ENCODE measurements at places on chromosomes 2 and 18.

DNA sequence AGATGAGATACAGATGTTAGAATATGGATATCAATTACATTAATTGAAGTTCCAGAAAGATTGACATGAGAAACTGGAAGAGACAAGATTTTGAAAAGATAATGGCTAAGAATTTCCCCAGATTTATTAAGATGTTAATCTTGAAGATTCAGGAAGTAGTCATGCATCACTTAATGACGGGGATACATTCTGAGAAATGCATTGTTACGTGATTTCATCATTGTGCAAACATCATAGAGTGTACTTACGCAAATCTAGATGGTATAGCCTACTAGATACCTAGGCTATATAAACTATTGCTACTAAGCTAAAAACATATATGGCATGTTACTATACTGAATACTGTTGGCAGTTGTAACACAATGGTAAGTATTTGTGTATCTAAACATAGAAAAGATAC, 6.8 kb upstream of the CHMP3 start:
- no peak for DNase-seq

GRCh38 chr2:219247678-219248642, 2.7 kb downstream of the STK16 start:
- no peak for DNase-seq

- no peak for DNase-seq
Observed at GRCh38 chr2:175161-175786, 88.6 kb downstream of the SH3YL1 start.

DNA sequence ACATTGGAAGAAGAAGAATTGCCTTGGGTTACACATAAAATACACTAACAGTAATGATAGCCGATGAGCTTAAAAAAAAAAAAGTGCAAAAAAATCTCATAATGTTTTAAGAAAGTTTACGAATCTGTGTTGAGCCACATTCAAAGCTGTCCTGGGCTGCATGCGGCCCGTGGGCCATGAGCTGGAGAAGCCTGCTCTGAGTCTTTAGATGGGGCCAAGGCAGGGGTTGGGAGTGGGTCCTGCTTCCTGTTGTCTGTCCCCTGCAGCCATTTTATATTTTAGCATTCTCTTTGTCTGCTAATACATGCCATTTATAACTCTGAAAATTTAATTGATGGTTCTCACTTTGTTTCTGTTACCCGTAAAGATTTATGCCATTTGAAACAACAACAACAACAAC, 93.2 kb downstream of the EPC2 start:
- no peak for DNase-seq

DNA sequence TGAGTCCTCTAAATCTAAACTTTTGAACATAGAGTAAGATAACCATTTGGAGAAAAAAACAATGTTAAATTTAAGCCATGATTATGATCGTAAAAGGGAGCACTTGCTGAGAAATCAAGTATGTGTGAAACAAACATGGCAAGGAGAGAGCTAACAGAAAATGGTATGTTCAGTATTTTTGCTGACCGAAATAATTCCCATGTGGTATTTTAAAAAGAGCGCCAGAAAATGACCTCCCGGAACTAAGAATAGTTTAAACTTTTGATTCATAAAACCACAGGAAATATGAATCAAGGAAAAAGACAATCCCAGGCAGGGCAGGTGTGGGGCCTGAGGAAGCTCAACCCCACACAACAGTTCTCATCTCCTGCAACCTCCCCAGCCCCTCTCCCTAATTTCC, 74.2 kb downstream of the DOCK10 start:
- DNase-seq: no peak

GRCh38 chr2:8564475-8564874, 117.4 kb upstream of the ID2 start:
- DNase-seq: no peak

DNA sequence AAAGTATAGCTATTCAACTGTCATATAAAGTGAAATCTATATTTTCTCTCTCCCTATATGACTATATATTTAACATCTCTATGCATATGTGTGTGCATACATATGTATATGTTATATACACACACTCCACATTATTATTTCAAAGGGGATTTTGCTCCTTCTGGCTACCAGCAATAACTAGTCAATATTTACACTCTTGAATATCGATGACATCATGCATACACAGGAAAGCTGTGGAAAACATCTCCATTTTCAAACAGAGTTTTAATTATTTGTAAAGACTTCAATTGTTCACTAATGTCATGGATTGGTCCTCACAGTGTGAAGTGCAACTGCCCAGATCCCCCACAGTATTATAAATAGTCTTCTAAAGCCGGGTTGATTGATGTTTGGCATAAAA, 195.9 kb upstream of the TCF4 start:
- DNase-seq: no peak

DNA sequence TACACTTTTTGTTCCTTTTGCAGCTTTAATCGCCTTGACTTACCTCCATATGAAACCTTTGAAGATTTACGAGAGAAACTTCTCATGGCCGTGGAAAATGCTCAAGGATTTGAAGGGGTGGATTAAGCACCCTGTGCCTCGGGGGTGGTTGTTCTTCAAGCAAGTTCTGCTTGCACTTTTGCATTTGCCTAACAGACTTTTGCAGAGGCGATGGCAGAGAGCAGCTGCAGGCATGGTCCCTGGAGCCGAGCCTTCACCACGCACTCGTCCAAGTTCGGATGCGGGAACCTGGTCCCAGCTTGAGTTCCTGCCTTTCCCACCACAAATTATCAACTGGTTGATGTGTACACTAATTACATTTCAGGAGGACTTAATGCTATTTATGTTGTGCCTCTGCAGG, 232.7 kb downstream of the ALPK2 start:
- DNase-seq: no peak

GRCh38 chr2:239225871-239226561, 174.8 kb downstream of the HDAC4 start:
- DNase-seq: peak; percentile 89

DNA sequence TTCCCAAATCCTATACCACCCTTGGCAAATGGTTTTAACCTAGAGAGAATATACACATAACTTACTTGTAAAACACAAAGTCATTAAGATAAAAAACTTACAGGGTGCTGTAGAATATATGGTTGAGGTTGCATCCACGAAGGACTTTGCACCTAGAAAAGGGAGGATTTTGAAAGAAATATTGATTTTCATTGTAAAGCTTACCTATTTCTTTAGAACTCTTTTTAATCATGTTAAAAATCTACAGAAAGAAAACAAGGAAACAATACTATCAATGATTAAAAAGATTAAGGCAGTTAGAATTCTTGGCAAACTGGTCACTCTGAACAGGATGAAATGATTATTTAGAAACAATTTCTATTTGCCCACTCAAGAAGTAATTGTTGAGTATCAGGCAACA, 81.1 kb upstream of the ITGB6 start:
- no peak for DNase-seq

DNA sequence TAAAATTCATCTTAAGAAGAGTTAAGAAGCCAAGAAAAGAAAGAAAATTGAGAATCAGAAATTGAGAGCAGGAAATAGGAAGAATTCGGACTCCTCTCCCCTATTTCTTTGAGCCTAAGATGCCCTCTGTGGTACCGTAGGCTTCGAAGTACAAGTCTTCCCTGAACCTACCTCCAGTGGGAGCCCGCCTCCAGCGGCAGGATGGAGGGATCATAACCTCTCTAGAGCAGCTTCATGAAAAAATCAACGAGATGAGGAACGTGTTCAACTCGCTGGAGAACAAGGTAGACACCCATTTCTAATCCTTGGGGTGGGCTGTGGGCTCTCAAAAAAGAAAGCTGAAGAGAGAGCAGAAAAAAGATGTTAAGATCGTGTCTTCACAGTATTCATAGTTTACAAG, 36.3 kb downstream of the ARHGEF33 start:
- no peak for DNase-seq

DNA sequence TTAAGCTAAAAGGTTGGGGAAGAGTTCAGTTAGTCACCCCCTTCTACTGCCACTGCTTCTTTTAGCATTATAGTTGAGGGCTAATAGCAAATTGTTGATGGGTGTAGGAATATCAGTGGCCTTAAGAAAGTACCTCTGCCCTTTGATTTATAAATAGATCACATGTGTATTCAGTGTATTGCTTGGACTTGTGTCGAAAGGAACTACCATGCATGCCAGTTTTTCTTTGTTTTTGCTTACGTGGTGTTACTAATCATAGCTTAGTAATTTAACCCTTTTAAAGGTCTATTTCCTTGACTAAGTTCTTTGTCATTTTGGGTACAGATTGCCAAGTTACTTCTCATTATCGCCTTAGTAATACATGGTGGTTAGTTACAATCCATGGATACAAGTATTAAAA, 85.6 kb downstream of the MIB1 start:
- DNase-seq: peak; percentile 47

- DNase-seq: no peak
Observed at GRCh38 chr2:239507576-239508258, 106.9 kb upstream of the HDAC4 start.

DNA sequence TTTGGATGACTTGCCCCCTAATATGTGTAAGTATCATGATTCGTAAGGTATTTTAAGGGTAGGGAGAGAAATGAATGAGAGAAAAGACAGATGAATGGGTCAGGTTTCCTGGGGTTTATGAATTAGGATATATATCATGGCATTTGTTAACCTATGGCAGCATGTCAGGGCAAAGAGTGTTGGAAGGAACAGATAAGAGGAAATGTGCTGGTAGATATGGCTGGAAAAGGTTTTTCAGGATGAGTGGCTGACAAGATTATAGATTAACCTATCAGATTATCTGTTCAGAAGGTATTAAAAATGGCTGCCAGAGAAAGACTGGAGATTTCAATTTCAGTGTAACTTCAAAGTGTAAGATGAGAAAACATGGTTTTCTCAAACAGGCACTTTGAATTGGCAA, 67.8 kb downstream of the SRBD1 start:
- DNase-seq: no peak

DNA sequence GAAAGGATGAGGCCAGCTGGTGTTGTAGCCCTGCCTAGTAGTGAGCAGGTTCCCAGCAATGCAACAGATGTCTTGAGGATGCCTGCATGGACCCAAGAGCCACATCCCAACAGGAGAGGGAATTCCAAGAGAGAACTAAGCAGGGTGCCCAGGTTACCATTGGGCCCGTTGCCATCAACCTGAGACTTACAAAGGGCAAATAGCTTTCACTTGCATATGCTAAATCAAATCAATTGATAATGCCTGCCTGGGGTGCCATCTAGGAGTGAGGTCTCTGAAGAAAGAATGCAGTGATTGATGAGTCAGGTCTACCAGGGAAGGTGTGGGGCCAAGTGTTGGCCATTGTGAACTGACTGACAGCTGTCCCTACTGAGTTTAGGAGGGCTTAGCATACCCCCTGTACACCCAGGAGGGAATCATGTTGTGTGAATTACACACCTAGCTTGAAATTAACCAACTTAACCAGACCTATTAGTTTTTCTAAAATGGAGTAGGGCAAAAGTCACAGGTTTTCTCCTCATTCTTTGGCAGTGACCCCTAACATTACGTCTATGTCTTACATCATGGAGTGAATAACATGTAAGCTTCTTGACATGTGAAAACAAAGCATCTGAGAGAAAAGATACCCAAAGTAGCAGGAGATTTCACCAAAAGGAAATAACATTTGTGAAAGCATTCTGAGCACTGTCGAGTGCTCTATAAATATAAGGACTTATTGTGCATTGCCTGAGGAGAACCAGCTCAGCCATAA, 32.3 kb downstream of the FHOD3 start:
- no peak for DNase-seq

DNA sequence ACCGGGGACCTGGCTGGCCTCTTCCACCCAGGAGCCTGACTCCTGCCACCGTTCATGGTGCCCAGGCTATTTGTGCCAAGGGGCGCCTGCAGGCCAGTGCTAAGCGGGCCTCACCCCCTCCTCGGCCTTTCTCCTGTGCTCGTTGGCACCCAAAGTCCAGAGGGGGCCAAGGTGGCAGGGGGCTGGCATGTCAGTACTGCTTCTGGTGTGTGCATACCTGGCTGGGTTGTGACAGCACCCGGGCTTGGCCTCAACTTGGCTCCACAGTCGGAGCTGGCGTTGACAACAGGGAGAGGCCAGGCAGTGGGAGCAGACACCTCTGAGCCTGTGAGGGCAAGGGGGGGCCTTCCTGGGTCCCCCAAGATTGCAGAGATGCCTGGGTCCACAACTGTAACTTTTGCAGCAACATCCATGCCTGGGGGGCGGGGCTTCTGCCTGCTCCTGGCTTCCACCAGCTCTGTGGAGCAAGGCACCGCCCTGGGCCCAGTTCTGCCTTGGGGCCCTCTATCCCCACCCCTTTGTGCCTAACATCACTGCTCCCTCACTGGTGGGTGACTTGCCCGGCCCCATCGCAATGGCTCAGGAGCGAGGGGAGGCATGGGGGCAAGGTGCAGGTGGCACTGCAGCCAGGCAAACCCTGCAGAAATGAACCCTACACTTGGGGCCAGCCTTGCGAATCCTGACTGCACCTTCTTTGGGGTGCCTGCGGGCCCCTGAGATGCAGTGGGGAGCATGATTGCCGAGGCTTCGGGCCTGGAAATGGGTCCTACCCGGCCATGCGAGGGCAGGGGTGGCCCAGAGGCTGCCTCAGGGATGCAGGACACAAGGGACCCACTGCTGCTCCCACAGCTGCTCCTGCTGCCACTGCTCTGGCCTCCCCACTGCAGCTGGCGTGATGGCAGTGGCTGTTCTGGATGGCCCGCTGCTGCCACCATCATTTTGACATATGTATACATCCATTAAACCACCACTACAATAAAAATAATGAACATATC, 35.9 kb downstream of the PTPN4 start:
- DNase-seq: no peak

DNA sequence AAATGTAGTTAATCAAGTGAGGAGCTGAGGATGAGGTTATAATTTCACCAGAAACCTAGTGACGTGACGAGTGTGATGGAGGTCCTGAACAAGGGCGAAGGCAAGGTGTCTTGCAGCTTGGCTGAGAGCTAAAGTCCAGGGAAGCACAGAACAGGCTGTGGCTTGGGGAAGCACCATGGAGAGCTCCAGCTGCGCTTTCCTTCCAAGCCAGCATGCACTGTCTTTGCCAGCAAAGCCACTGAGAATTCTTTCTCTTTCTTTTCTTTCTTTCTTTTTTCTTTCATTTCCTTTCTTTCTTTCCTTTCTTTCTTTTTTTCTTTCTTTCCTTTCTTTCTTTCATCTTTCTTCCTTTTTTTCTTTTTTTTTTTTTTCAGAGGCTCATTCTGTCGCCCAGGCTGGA, 239.3 kb downstream of the FBXO15 start:
- peak; percentile 48 for DNase-seq

DNA sequence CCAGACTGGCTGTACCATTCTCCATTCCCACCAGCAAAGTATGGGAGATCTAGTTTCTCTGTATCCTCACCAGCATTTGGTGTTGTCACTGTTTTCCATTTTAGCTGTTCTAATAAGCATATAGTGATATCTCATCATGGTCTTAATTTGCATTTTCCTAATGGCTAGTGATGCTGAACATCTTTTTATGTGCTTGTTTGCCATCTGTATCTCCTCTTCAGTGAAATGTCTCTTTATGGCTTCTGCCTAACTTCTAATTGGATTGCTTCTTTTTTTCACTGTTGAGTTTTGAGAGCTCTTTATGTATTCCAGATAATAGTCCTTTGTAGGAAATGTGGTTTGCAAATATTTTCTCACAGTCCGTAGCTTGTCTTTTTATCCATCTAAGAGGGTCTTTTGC, 18.9 kb upstream of the BIN1 start:
- DNase-seq: no peak

Measured in fibroblast of skin of abdomen (primary cell).